Nephron progenitor cell (in vitro differentiated cells): ENCODE measurements at places on chromosomes 12 and 14.

DNA sequence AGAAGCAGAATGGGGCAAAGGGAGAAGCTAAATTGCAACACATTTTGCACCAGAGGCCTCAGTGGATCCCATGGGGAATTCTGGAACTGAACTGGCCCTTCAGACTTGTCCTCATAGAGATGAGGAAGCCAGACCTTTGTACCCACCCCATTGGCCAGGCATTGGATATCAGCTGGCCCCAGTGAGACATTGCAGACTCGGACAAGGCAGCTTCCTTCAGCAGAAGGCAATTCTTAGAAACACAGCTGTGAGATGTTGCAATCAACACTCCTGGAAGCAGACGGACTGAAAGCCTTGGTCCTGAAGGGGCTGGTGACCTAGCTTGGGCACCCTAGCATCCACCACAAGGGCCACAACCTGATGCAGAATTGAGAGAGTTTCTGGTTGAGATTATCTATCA is 218.1 kb downstream of the MSRB3 start:
- DNase-seq, result no peak

DNA sequence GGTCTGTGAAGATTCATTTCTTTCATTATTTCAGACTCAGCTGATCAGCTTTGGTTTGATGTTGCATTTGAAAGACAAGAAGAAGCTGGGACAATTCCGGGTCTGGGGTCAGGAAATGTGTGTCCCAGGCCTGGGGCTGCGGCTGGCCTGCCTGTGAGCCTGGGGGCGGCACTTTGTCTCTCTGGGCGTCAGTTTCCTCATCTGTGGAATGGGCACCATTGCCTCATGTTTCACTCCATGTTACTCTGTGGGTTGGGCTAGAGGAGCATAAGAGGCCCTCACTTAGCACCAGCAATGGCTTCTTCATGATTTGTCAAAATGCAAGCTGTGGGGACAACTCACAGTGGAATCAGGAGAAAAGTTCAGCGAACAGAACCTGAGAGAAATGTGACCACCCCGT is 570.1 kb downstream of the VRK1 start:
- no peak for DNase-seq

- DNase-seq, result no peak
These were observed 196.9 kb upstream of the NOVA1 start for GRCh38 chr14:26794731-26795130.

DNA sequence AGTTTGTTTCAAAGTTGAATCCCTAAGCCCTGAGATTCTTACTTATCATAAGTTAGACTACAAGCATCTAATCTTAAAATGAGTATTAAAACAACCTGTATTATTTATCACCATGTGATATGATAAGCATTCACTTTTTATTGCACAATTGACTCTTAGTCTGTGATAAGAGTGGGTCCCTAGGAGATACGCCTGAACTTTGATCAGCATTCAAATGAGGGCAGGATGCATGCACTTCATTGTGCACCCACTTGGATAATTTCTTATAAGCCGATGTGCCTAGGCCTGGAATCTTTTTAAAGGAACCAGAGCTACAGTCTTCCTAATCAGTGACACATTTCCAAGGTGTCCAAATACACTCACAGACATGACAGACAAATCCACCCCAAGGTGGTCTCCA is 31.4 kb upstream of the SPTLC2 start:
- DNase-seq, result no peak

- DNase-seq, result no peak
These were observed 49.2 kb downstream of the EIF2S3B start for GRCh38 chr12:10554756-10555481.

- DNase-seq, result no peak
These were observed 393.2 kb downstream of the BCAT1 start for GRCh38 chr12:24555730-24556129.

- DNase-seq, result no peak
These were observed 242.1 kb downstream of the CACNA1C start for GRCh38 chr12:2294651-2295475.

DNA sequence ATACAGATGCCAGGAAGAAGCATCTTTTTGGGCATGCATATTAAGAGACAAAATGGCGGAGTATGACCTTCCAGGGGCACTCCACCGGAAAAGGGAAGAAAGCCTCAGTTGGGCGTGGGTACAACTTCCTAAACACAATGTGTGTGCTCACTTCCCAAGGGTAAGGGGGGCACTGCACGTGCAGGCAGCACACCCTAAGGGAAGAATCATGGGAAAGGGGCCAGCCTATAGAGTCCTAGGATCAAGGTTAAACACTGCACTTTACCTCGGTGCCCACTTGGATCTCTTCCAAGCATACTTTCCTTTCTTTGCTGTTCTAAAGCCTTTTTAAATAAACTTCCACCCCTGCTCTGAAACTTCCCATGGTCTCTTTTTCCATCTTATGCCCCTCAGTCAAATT is 14.8 kb downstream of the OR6J1 start:
- no peak for DNase-seq

- no peak for DNase-seq
These were observed 88.5 kb downstream of the GCH1 start for GRCh38 chr14:54814076-54814475.

GRCh38 chr12:130813436-130813835 is 25.6 kb downstream of the STX2 start:
- DNase-seq, result no peak

GRCh38 chr14:22547313-22547947 is 41.6 kb downstream of the DAD1 start:
- no peak for DNase-seq

GRCh38 chr12:18676141-18676540 is 61.7 kb downstream of the PLCZ1 start:
- no peak for DNase-seq

- DNase-seq, result no peak
These were observed 80.8 kb downstream of the CRACR2A start for GRCh38 chr12:3672113-3672509.

- no peak for DNase-seq
These were observed 11.2 kb upstream of the PXN start for GRCh38 chr12:120276734-120277133.

GRCh38 chr12:88141425-88141773 is 489 bp downstream of the CEP290 start:
- DNase-seq, result no peak

- no peak for DNase-seq
These were observed 60.7 kb upstream of the FAM222A start for GRCh38 chr12:109652977-109653264.
